ENCODE measurements at places on chromosomes 4 and X. TPM values are rescaled to one million over a fixed set of nuclear protein-coding genes. Genes with fewer than 3 reads are reported as not detected.

The MXRA5 gene
- total RNA-seq: 131 TPM

GRCh38 chr4:187668526-187669082, 327.0 kb upstream of the ZFP42 start:
- DNase-seq: no peak

GRCh38 chr4:2303686-2304320, 41.9 kb upstream of the MXD4 start:
- no peak for DNase-seq

- DNase-seq: no peak
Measured at GRCh38 chrX:149213264-149213663, 291.8 kb downstream of the IDS start.

- DNase-seq: no peak
Measured at GRCh38 chr4:113446019-113446418, 315.5 kb downstream of the CAMK2D start.

DNA sequence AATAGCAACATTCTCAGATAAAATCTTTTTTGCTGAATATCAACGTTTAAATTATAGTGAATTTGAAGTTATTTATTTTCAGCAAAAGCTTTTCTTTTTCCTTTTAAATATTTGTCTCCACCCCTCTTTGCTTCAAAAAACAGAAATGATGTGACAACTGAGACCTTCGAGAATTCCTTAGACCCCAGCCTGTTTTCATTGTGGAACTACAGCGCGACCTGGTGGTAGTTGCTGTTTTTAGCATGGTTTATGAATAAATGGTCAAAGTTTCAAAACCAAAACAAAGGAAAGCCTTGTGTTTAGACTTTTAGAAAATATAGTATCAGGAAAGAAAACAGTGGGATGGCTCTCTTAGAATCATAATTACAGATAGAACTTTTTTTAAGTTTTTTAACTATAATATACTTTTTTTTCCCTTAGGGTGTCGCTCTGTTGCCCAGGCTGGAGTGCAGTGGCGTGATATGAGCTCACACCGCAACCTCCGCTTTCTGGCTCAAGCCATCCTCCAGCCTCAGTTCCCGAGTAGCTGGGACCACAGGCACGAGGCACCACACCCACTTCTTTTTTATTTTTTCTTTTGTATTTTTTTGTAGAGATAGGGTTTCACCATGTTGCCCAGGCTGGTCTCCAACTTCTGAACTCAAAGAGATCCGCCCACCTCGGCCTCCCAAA, 26.8 kb upstream of the TMEM184C start:
- peak; percentile 35 for DNase-seq

GRCh38 chrX:43479850-43480249, 176.2 kb upstream of the MAOA start:
- DNase-seq: no peak

The ADH1A gene
- total RNA-seq: not detected

The TIGD2 gene
- 10.8 TPM for total RNA-seq

DNA sequence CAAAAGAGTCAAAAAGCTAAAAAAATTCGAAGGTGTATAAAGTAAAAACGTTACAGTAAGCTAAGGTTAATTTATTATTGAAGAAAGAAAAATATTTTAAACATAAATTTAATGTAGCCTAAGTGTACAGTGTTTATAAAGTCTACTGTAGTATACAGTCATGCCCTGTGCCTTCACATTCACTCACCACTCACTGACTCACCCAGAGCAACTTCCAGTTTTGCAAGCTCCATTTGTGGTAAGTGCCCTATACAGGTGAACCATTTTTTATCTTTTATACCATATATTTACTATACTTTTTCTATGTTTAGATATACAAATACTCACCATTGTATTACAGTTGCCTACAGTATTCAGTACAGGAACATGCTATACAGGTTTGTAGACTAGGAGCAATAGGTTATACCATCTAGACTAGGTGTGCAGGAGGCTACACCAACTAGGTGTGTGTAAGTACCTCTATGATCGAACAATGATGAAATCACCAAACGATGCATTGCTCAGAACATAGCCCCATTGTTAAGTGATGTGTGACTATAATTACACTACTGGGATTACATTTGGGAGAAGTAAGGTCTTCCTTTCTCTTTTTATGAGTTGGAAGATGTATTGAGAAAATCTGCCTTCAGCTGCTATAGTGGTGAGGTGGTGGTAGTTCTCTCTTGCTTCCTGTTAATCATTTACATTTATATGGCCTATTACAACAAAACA, 27.2 kb downstream of the TMSB4X start:
- DNase-seq: no peak

DNA sequence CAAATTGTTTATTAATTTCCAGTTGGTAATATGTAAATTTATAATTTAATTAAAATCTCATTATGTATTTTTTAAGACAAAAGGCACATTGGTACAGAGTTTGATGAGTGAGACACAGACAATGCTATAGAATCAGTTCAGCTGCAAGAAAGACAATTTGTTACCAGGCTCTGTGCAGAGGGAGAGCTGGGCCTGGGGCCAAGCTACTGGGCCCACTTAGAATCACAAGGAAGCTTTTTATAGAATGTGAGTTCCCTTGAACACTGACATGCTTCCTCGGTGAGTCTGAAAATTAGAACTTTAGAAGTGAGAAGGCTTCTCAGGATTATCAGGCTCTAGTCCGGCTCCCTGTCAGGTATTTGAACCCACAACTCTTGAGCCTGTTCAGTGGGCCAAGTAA, 129.0 kb downstream of the AFF2 start:
- no peak for DNase-seq

- DNase-seq: no peak
Measured at GRCh38 chrX:135632353-135632752, 81.1 kb upstream of the CT45A1 start.

The PPP2R2C gene
- 5.2 TPM for total RNA-seq

The SPANXN4 gene
- total RNA-seq: not detected

The TMPRSS11F gene
- total RNA-seq: 0.86 TPM

GRCh38 chr4:128552586-128552907, 257.0 kb upstream of the JADE1 start:
- no peak for DNase-seq

GRCh38 chrX:83529950-83530349, 21.9 kb downstream of the POU3F4 start:
- DNase-seq: no peak

- no peak for DNase-seq
Measured at GRCh38 chr4:38856046-38856445, 571 bp downstream of the TLR6 start.

The PABPC5 gene
- total RNA-seq: 7.4 TPM

The PDZD4 gene
- total RNA-seq: 8.8 TPM

The NAT8L gene
- total RNA-seq: 28.2 TPM

GRCh38 chr4:161760008-161760407, 403.8 kb downstream of the FSTL5 start:
- no peak for DNase-seq
